NCI-H82 (cell line): ENCODE measurements at places on chromosomes 12 and 14.
A peak's percentile ranks its signal among the peaks of the same experiment; 100 is the strongest.

DNA sequence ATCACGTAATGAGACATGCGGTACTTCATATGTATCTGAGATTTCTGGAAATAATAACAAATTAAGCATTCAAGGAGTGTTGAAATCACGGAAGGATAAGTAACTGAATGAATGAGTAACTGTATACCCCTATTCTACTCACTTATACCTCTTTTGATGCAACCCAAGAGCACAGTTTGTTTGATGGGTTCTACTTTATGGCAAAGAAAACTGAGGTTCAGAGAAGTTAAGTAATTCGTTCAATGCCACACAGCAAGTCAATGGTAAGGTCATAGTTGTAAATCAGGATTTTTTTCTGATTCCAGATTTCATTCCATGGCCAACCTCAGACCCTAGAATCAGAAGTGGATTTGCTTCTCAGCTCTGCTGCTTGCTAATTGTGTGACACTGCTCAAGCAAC lies 544.5 kb upstream of the TBX3 start:
- DNase-seq = no peak

GRCh38 chr12:71948390-71948789 lies 9.7 kb downstream of the TPH2 start:
- DNase-seq = peak; percentile 26

DNA sequence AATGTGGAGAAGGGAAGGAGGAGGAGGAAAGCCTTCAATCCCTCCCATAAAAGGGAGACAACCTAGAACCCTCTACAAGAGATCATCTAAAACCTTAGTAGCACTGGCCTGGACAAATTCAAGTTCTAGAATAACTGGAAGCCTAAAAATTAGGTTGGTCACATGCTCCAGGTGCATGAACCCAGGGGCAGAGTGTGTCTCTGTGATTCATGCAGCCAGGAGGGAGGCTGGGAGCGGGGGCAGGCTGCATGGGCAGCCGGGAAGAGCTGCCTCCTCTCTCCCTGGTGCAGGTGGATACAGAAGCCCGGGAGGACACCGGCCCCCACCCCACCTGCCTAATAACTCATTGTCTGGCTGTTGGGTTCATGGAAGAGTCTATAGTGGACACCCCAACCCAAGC lies 38.6 kb downstream of the CCDC85C start:
- no peak for DNase-seq

- DNase-seq = no peak
These were observed 15.2 kb downstream of the PPFIBP1 start for GRCh38 chr12:27539191-27539631.

DNA sequence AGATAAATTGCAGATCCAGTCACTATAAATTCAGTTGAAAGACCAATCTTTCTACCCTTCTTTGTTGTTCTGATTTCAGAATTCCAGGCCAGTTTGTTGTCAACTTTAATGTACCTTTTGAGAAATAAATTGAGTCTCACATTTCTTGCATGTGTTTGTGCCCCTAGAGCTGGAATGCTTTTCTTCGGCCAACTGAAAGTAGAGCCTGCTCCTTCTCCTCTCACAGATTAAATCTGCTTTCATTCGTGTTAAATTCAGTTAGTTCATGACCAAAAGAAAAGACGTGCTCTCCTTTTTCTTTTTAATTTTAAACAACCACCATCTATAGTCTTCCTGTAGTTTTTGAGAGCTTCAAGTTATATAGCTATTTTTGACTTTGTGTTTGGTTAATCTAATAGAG lies 22.9 kb downstream of the SOCS2 start:
- no peak for DNase-seq

DNA sequence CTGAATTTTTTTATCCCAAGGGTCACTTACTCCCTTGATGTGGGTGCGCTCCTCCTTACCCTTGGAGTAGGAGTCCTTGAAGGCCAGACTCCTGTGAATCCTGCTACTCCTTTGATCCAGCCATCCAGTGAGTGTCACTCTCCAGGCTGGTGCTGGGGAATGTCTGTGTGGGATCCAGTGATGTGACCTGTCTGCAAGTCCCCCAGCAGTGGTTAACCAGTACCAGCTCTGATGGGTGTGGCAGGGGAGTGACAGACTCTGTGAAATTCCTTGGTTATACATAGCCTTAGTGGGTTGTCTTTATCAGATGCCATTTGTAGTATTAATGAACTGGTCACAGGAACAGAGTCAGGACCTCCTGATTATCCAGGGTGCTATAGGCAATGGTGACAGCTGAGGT lies 409.5 kb upstream of the LMO3 start:
- no peak for DNase-seq

DNA sequence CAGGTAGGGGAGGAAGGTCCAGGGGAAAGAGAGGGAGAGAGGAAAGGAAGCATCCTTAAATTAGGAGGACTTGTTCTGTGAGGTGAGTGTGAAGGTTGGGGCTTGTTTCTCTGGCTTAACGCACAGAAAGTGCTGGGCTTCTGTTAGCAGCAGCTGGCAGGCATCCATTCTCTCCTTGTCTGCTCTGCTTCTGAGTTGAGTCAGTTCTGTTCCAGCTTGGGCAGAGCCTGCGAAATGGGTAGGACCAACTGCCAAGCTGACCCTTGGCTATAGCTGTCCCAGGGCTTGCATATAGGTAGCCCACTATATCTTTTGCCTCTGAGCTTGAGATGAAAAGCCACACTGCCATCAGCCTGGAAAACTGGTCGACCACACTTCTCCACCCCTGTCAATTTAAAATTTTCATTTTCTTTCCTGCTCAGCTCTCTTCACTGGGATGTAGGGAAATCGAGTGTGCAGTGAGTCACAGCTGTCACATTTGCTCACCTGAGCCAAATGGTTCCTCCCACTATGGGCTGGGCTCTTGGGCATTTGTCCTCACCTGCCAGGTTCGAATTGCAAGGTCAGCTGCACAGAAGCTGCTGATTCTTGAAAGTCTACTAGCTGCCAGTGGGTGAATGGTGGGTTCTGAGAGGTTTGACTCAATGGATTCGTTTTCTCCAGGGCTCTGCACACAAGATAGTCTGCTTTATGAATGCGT lies 256.4 kb upstream of the PWP1 start:
- DNase-seq = no peak

- no peak for DNase-seq
These were observed 56.5 kb upstream of the GPR68 start for GRCh38 chr14:91300957-91301356.

DNA sequence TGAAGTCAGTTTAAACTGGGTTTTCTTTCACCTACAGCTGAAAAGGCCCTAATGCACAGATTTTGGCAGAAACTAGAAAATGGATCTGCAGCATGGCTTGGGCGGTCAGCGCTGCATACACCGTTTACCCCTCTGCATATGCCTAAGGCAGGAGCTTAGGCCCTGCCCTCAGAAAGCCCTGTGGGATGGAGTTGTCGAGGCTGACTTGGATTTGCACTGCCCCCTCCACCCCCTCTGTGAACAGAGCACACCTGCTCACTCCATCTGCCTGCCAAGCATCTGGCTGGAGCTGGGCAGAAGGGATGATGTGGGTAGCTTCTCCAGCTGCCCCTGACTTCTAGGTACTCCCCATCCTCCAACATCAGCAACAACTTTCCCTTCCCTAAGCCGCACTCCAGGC lies 41.9 kb downstream of the TTC7B start:
- peak; percentile 80 for DNase-seq

DNA sequence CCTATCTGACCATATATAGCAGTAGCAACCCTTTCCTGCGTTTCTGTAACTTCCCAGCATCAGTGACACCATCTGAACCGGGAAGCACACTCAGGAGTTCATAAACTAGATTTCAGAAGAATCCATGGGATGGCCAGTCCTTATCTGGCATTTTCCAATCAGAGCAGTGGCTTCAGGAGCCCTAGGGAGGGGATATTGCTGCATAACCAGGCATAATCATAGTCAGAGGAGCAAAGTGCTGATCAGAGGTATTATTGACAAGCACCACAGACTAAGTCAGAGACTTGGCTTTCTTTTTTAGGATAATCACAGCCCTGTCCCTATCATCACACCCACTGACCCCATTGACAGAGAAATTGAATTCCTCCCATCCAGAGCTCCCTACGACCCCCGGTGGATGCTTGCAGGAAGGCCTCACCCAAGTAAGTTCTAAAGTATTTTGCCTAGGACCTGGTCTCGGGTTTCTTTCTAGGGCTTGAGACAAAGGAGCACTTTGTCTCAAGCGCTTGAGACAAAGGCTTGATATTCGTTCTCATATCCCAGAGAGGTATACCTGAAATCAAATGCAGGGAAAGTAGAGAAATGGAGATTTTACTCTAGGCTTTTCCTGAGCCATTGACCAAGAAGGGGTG lies 55.1 kb downstream of the FOXN4 start:
- no peak for DNase-seq

- DNase-seq = no peak
These were observed 27.9 kb downstream of the DYRK4 start for GRCh38 chr12:4589941-4590340.
